ENCODE measurements at places on chromosomes 7 and 10.

- no peak for DNase-seq
These were observed 58.4 kb downstream of the ZNF467 start for GRCh38 chr7:149714910-149715471.

DNA sequence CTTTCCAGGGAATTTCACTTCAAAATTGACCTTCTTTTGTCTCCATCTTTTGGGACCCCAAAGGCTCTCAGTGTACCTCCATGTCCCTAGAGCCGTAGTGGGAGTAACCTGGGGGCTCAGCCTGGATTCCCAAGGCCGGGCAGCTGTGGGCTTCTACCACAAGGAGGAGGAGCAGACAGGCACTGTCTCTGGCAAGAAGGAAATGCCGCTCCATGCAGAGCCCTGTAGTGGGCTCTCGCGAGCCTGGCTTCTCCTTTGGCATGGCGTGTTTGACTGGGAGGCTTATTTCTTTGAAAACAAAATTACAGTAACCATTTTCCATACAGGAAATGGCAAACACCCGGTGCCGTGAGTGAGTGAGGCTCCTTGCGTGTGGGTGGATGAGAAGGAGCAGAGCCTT lies 76.8 kb upstream of the FAM180A start:
- no peak for DNase-seq

GRCh38 chr10:26780793-26781601 lies 79.8 kb downstream of the ABI1 start:
- DNase-seq: peak; percentile 67

- DNase-seq: no peak
These were observed 39.2 kb downstream of the WBP1L start for GRCh38 chr10:102782673-102783551.

DNA sequence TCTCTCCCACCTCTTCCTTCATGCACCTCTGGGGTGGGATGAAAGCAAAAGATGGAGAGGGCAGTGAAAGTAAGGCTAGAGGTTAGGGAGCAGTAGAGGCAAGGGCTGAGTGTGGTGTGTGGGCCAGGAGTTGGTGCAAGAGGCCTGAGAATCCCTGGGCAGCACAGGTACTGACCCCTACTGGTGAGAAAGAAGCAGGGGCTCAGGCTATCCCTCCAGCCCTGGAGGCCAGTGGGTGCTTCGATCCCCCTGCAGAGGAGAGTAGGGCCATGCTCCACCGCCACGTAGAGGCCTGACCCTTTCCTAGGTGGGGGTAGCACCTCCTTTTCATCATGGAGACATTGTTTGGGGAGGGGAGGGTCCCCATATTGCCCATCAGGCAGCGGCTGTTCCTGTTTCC lies 9.8 kb downstream of the CDHR1 start:
- DNase-seq: no peak

DNA sequence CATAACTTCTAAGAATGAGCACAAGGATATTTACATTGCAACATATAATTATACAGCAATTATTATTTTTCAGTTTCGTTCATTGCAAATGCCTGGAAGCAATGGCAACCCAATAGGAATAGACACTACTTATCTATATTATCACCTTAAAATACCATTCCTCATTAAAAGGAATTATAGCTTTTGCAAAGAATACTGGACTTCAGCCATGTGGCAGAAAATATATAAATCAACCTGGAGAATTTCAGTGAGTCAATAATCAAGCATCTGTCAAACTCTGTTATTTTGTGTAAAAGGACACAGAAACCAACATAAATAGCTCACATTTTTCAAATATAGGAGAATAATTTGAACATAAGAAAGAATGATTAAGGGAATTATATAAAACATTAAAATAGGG lies 96.1 kb upstream of the SEMA3C start:
- no peak for DNase-seq

- no peak for DNase-seq
These were observed 88.1 kb downstream of the ANKIB1 start for GRCh38 chr7:92333866-92334265.

Data from fibroblast of skin of left quadriceps (primary cell).